ENCODE measurements at places on chromosomes 7 and 10.

DNA sequence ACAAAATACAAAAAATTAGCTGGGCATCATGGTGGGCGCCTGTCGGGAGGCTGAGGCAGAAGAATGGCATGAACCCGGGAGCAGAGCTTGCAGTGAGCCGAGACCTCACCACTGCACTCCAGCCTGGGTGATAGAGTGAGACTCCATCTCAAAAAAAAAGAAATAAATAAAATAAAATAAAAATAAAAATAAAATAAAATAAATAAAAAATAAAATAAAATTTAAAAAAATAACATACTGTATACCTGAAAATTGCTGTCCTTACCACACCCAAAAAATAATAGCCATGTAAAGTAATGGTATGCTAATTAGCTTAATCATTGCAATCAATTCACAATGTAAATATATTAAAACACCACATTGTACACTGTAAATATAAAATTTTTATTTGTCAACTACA is 3.4 kb downstream of the ZC3HAV1L start:
- no peak for DNase-seq

DNA sequence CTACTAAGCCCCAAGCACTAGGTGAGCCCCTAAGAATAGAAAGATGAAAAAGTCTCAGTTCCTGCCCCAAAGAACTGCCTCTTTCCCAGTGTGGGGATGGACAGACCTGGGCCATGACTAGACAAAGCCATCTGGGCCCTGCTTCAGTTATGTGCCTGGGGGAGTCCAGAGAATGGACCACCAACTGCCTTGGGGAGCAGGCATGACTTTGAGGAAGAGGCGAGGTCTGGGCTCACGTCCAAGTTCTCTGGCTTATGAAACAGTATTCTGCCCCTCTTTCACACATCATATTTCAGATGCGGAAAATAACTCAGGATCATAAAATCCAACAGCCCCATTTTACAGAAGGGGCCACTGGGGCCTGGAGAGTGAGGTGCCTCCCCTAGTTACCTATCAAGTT is 80.3 kb downstream of the PLXNA4 start:
- DNase-seq = no peak

DNA sequence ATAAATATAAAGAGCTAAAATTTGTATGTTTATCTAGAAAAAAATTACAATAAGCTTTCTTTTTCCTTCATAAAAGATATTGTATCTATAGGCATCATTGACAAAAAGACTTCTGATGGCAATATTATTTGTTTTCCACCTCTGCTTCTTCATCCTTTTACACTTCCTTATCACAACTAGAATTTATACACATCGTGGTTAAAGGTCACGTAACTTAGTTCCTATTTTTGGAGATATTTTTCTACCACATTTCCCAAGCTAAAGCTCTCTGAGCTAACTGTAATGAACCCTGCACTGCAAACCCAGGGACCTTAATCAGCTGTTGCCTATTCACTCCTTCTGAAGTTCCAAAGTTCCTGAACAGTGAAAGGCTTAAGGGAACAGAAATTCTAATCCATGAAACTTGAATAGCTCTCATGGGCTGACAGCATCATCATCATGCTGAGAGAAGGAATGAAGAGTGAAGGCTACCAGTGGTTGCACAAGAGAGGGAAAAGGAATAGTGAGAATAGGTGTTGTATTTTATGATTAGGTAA is 106.1 kb upstream of the SLC13A1 start:
- DNase-seq = no peak

DNA sequence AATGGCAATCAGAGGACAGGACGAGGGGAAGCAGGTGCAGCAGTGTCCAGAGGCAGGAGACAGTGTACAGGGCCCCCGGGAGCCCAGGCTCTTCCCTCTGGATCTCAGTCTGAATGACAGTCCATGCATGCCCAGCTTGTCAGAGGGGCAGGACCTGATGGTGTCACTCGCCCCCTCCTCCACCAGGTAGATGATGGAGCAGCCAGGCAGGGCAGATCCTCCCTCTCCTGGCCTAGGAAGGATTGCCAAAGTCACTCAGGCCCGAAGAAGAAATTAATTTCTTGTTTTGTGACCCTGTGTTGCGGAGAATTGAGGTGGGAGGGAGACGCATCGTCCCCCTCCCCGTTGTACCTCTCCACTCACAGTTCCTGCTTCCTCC is 4.0 kb downstream of the VSTM4 start:
- DNase-seq = no peak

Data from NCI-H1694 (cell line).